Stimulated activated CD4-positive, alpha-beta T cell treated with anti-CD3 and anti-CD28 coated beads, TNF-alpha, amount 100 ng/mL, for 4 hours (primary cell): ENCODE measurements at places on chromosomes 12 and 14.

DNA sequence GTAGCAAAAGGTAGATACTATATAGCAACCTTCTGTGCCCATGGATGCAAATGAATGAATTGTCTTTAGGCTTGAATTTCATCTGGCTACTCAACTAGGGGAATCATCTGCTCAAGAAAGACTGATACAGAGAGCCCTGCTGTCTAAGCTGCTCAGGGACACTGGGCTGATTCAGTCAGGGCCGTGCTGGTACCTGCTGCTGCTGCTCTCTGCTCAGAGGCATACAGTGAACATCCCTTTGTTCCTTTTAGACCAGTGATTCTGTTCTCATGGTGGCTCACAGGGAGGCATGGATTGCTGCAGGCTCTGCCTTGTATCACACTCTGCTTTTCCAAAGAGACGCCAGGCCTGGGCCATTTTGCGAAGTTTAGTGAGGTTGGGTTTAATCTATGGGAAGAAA, 14.1 kb downstream of the EIF2B2 start:
- no peak for DNase-seq

- DNase-seq: no peak
Measured at GRCh38 chr14:89249065-89249695, 167.9 kb downstream of the FOXN3 start.

GRCh38 chr12:54680374-54680773, 32.2 kb upstream of the DCD start:
- DNase-seq: no peak

- DNase-seq: no peak
Measured at GRCh38 chr12:78563826-78564225, 300.7 kb upstream of the SYT1 start.

- no peak for DNase-seq
Measured at GRCh38 chr14:37048666-37049071, 123.7 kb downstream of the SLC25A21 start.

DNA sequence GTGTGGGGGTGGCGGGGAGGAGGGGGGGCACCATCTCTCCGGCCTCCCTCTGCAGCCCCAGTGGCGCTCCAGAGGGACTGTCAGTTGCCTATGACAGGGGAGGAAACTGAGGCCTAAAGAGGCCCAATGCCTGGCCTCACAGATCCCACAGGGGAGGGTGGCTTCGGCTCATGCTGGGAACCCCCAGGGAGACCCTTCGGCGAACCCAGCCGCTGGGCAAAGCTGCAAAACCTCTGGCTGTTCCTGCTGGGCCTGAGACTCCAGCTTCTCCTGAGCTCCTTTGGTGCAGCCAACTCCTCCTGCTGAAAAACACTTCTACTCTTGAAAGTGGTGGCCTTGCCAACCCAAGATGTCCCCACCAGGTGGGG, 170.1 kb upstream of the RTL1 start:
- no peak for DNase-seq

DNA sequence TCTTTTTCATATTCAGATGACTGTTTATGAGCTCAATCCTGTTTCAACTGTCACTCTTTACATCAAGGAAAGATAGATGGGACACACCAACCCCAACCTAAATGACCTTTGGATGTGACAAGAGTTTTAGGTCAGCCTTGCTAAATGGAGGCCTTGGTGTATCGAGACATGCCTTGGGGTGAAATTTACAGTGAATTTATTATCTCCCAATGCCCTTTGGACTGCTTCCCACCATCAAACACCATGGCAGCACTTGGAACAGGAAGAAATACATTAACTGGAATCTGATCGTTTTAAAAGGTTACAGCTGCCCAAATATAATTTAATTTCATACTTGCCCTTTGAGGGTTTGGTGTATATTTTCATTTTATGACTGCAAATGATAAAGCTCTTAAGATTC, 327.6 kb downstream of the SOX5 start:
- no peak for DNase-seq

GRCh38 chr14:99277530-99277929, 5.5 kb upstream of the BCL11B start:
- DNase-seq: no peak

DNA sequence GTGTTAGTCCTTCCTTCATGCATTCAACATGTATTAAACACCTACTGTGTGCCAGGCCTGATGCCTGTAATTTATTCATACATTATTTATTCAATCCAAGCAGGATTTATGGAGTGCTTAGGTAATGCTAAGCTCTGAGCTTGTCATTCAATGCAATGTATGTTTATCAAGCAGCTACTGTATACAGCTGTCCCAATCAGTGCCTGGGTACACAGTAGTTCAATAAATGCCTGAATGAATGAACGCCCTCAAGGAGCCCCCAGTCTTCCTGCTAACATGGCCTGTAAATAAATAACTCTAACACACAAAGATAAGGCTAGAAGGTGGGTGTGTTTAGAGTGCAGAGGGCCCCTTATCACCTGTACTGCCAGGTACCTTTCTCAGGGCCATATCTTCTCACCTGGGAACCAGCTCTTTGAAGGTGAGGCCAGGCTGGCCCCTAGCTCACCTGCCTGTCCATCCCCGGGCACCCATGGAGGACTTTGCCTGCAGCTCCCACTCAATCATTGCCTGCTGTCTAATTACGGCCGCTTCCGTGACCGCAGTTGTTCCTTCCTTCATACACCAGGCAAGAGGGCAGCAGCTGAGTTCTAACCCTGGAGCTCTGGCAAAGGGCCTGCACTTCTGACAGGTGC, 20.0 kb upstream of the KDM2B start:
- no peak for DNase-seq

DNA sequence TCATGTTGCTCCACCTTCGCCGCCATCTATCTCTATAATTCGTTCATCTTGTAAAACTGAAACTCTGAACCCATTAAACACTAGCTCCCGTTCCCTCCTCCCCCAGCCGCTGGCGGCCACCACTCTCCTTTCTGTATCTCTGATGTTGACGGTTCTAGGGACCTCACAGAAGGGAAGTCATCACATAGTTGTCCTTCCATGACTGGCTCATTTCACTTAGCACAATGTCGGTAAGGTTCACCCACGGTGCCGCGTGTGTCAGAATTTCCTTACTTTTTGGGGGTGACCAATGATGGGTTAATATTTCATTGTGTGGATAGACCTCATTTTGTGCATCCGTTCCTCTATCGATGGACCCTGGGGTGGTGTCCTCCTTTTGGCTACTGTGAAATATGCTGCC, 2.0 kb upstream of the CACNA2D4 start:
- no peak for DNase-seq

DNA sequence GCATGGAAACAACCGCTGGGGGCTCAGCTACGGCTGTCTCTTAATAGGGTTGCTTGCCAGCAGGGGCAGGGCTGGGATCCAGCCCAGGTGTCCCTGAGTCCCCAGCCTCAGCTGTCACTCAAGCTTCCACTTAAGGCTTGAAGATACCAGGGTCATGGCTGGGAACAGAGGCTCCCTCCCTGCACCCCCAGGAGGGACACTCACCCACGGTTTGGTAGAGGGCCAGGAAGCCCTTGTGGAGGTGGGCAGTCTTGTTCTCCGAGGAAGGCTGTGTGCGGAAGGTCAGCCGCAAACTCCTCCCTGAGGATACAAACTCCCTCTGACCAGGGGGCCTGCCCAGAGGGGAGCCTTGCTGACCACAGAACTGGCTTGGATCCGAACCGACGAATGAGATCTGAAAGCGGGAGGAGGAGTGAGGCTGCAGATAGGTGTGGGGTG, 7.3 kb downstream of the C1RL start:
- no peak for DNase-seq
